ENCODE measurements at places on chromosomes 1 and 21.

- peaks cover 47% of the 10 kb centered on the region for H3K27me3 ChIP-seq
- no peaks in the 10 kb centered on the region for H3K36me3 ChIP-seq
- H3K4me1 ChIP-seq = peaks cover 11% of the 10 kb centered on the region
Measured at GRCh38 chr1:20080441-20081352, 10.7 kb downstream of the PLA2G5 start.

DNA sequence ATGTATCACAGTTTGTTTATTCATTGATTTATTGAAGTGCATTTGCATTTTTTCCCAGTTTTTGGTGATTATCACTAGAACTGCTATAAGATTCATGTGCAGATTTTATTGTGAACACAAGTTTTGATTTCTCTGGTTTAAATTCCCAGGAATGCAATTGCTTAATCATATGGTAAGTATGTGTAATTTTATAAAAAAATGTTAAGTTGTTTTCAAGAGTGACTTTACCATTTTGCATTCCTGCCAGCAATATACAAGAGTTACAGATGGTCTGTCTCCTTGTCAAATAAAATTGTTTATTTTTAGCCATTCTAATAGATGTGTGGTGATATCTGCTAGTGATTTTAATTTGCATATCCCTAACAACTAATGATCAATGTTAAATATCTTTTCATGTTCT, 127.3 kb upstream of the APP start:
- no peaks in the 10 kb centered on the region for H3K27me3 ChIP-seq
- no peak overlapping the region for H3K27ac ChIP-seq
- no peak for DNase-seq
- no peaks in the 10 kb centered on the region for H3K4me1 ChIP-seq

DNA sequence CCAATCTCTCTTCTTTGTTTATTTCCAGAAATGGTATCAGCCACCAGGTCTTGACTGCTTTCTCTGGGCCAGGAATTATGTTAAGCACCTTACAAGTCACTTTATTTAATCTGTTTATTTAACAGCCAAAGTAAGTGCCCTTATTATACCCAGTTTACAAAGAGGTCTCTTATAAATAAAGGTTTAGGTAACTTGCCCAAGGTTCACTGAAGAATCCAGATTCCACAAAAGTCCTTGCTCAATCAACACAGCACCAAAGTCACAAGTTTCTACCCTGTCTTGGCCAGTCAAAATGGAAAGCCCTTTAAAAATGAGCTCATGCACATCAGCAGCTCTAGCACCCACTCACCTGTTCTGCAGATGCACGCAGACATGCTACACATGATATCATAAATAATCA, 28.0 kb upstream of the ATP1A1 start:
- DNase-seq = no peak
- no peaks in the 10 kb centered on the region for H3K27me3 ChIP-seq
- no peaks in the 10 kb centered on the region for H3K36me3 ChIP-seq
- H3K27ac ChIP-seq = no peak overlapping the region
- H3K4me1 ChIP-seq = peaks cover 62% of the 10 kb centered on the region
- H3K4me3 ChIP-seq = no peak overlapping the region

DNA sequence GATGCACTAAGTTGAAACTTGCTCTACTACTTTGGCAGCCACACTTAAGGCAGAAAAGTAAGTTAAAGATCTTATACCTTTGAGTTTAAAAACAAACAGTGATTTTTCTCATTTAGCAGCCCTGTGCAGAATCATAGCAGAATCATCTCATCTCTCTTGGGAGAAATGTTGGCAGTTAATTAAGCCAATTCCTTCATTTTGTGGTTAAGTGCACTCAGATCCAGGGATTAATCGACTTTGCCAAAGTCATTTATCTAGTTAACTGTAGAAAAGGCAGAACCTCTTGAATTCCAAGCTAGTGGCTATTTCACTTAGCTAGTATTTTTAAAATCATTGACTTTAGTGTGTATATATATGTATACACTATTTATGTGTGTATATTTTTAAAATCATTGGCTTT, 125.0 kb downstream of the GPR52 start:
- peaks cover 70% of the 10 kb centered on the region for H3K36me3 ChIP-seq
- H3K27me3 ChIP-seq = no peaks in the 10 kb centered on the region
- no peak overlapping the region for H3K4me3 ChIP-seq
- peaks cover 1% of the 10 kb centered on the region for H3K4me1 ChIP-seq

DNA sequence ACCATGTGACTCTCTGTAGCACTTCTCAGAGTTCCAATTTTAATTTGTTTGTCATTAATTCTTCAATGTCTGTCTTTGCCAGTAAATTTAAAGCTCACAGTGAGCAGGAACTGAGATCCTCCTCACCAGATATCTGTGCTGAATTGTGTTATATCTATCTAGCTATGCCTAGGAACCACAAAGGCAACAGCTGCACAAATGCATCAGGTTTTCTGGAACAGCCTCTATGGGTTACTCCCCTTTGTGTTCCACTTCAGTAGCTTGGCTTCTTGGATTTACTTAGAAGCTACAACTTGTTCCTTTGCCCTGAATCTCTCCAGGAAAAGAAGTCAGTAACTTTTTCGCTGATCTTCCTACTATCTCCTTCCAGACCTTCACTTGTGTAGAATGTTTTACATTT, 1237.8 kb upstream of the ADGRL4 start:
- no peak overlapping the region for H3K27ac ChIP-seq
- H3K36me3 ChIP-seq = no peaks in the 10 kb centered on the region
- DNase-seq = no peak
- no peaks in the 10 kb centered on the region for H3K27me3 ChIP-seq

DNA sequence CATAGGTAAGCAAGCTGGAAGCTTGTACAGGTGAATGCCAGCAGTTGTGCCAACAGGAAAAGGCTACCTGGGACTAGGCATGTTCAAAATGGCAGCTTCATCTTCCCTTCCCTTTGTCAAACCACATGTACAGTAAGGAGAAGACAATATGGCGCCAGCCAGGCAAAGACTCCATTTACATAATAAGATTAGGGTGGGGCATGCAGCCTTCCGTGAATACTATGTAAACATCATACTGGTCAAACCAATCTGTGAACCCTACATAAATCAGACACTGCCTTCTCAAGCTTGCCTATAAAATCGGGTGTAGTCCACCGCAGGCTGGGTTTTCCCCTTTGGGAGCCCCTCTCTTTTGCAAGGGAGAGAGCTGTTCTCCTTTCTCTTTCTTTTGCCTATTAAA, 24.6 kb downstream of the ATF3 start:
- peaks cover 2% of the 10 kb centered on the region for H3K27me3 ChIP-seq
- H3K4me1 ChIP-seq = peaks cover 34% of the 10 kb centered on the region
- H3K27ac ChIP-seq = no peak overlapping the region
- H3K36me3 ChIP-seq = peaks cover 2% of the 10 kb centered on the region
- no peak overlapping the region for H3K4me3 ChIP-seq

All from activated T-cell treated with anti-CD3 and anti-CD28 coated beads, Interleukin-2, amount 50 U/mL, for 24 hours (primary cell).